ENCODE measurements at places on chromosomes 1 and 21.

DNA sequence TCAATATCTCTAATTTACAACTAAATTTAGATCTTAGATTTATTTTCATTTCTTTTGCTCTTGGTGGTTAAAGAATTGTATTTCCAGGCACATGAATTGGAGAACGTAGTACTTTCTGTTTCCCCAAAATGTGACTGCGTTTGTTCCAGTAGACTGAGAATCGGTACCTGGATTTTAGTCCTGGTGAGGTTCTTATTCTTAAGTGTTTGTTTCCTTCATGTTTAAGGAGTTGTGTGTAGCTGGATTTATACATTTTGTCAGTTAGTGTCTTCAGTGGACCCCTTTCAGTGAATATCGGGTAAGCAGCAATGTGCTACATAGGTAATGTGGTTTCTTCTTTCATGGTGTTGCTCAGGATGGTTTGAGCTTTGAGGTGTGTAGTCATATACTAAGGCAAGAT is 6.8 kb downstream of the MIER1 start:
- H3K27ac ChIP-seq, result no peak overlapping the region
- no peaks in the 10 kb centered on the region for H3K4me1 ChIP-seq

DNA sequence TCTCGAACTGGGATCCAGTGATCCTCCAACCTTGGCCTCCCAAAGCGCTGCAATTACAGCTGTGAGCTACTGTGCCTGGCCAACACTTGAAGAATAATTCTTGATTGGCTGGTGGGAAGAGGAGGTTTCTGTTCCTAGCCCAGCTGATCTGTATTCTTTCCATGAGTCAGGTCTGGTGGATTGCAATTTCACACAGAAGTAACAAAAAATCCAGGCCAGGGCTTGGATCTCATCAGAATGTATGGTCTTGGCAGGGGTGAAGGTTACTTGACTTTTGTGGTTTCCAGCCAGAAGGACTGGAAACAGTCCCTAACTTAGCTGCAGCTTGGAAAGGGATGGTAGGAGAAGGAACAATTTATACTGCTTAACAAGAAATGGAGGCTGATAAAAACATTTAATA is 5.1 kb upstream of the HP1BP3 start:
- H3K4me1 ChIP-seq, result peaks cover 1% of the 10 kb centered on the region
- H3K27ac ChIP-seq, result no peak overlapping the region
- H3K4me3 ChIP-seq, result no peak overlapping the region

DNA sequence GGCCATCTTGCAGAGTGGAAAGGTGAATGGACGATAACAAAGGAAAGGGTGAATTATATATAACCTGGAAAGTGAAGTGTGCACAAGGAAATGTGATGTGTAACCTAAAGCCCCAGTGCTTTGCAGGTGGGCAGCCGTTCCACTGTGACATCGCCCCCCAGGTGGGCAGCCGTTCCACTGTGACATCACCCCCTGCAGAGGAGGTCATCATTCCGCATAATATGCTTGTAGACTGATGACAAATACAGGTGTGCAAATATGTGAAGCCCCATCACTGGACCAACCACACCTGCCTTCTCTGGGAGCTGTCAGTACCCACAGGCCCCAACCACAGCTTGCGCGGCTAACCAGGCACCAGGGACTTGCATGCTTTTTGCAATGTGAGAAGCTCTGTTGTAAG is 4.7 kb upstream of the ZNF496 start:
- H3K36me3 ChIP-seq, result peaks cover 38% of the 10 kb centered on the region
- no peak for DNase-seq
- H3K4me3 ChIP-seq, result no peak overlapping the region
- no peaks in the 10 kb centered on the region for H3K27me3 ChIP-seq

DNA sequence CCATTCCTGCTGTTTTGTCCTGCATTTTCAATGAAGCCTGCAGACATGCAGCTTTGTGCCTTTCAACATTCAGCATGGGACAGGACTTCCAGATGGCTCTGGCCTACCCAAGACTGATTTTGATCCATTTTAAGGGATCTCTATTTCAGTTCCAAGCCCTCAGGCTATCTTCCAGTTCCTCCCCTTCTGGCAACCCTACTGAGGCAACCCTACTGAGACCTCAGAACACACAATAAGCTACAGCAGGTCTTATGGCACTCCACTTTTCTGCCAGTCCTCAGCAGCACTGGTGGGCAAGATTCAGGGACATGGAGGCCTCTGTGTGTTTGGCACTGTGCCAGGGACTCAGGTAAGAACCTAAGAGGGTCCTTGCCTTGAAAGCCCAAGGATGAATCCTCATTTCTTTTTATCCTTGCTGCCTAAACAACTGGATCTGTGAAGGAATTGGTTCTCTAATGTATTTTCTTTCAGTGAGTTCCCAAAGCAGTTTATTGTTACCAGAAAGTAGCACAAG is 50.7 kb downstream of the MAB21L3 start:
- no peaks in the 10 kb centered on the region for H3K4me1 ChIP-seq
- peaks cover 19% of the 10 kb centered on the region for H3K27me3 ChIP-seq
- no peaks in the 10 kb centered on the region for H3K36me3 ChIP-seq
- H3K27ac ChIP-seq, result no peak overlapping the region
- no peak for DNase-seq

DNA sequence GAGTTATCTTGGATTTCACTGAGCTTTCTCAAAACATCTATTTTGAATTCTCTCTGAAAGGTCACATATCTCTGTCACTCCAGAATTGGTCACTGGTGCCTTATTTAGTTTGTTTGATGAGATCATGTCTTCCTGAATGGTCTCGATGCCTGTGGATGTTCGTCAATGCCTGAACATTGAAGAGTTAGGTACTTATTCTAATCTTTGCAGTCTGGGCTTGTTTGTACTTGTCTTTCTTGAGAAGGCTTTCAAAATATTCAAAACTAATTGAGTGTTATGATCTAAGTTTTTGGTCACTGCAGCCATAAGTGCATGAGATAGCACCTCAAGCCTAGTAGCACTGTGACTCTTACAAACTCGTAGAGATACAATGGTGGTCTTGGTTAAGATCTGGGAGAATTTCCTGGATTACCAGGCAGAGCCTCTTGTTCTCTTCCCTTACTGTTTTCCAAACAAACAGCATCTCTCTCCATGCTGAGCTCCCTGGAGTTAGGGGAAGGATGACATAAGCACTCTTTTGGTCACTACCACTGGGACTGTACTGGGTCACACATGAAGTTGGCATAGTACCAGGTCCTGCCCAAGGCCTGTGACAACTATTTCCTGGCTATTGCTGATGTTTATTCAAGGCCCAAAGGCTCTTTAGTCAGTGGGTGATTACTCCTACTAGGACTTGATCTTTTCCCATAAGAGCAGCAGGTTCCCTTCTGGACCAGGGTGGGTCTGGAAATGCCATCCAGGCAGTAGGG is 25.6 kb downstream of the SLC22A15 start:
- H3K4me3 ChIP-seq, result no peak overlapping the region
- no peak overlapping the region for H3K27ac ChIP-seq
- peaks cover 60% of the 10 kb centered on the region for H3K36me3 ChIP-seq

- H3K36me3 ChIP-seq, result no peaks in the 10 kb centered on the region
- H3K4me3 ChIP-seq, result no peak overlapping the region
- DNase-seq, result no peak
- H3K4me1 ChIP-seq, result peaks cover 17% of the 10 kb centered on the region
Observed at GRCh38 chr1:10653370-10654125, 142.9 kb downstream of the CASZ1 start.

DNA sequence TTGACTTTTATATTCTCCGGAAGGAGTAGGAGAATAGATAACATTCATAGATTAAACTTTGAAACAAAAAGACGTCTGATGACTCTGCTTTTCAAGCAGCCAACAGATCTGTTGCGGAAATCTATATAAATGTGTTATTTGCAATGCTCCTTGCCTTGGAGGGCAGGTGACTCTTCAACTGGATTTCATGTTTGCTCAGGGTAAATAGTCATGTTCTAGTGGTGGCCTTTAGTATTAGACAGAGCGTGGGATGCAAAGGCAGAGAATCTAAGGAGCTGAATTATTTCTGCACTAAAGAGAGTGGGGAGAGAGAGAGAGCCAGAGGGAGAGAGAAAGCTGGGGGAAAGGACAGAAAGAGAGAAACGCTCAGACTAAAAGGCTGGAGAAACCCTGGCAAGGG is 454.3 kb downstream of the AJAP1 start:
- DNase-seq, result no peak
- no peak overlapping the region for H3K4me3 ChIP-seq
- no peak overlapping the region for H3K27ac ChIP-seq
- H3K4me1 ChIP-seq, result no peaks in the 10 kb centered on the region
- H3K36me3 ChIP-seq, result no peaks in the 10 kb centered on the region

DNA sequence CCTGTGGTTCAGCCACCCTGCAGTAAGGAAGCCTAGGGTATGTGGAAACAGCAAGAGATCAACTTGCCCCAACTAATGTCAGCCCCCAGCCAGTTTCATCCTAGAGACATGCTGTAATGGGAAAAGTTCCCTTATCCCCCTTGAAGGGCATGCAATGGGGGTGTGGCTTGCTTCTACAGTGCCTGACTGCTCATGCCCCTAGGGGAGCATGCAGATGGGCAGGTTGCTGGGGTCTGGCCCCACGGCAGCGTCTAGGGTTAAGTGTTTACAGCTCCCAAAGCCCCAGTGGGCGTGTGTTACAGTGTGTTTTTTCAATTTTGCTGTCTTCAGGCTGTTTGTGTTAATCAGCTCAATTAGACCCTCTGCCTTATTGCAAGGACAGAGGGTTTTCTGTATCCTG is 1105.9 kb downstream of the AMY1C start:
- no peaks in the 10 kb centered on the region for H3K36me3 ChIP-seq
- no peak overlapping the region for H3K27ac ChIP-seq
- DNase-seq, result no peak
- H3K4me1 ChIP-seq, result no peaks in the 10 kb centered on the region
- no peaks in the 10 kb centered on the region for H3K27me3 ChIP-seq

GRCh38 chr1:181044449-181044966 is 10.7 kb downstream of the MR1 start:
- no peak overlapping the region for H3K4me3 ChIP-seq
- peak; percentile 60 for DNase-seq
- no peaks in the 10 kb centered on the region for H3K36me3 ChIP-seq
- H3K27ac ChIP-seq, result no peak overlapping the region

- no peak overlapping the region for H3K4me3 ChIP-seq
- peaks cover 4% of the 10 kb centered on the region for H3K27me3 ChIP-seq
Observed at GRCh38 chr1:173205146-173206051, 1.7 kb downstream of the TNFSF4 start.

- no peaks in the 10 kb centered on the region for H3K36me3 ChIP-seq
- peaks cover 73% of the 10 kb centered on the region for H3K27me3 ChIP-seq
- H3K4me3 ChIP-seq, result no peak overlapping the region
- no peak for DNase-seq
Observed at GRCh38 chr1:160061369-160062229, 8.4 kb downstream of the KCNJ10 start.

DNA sequence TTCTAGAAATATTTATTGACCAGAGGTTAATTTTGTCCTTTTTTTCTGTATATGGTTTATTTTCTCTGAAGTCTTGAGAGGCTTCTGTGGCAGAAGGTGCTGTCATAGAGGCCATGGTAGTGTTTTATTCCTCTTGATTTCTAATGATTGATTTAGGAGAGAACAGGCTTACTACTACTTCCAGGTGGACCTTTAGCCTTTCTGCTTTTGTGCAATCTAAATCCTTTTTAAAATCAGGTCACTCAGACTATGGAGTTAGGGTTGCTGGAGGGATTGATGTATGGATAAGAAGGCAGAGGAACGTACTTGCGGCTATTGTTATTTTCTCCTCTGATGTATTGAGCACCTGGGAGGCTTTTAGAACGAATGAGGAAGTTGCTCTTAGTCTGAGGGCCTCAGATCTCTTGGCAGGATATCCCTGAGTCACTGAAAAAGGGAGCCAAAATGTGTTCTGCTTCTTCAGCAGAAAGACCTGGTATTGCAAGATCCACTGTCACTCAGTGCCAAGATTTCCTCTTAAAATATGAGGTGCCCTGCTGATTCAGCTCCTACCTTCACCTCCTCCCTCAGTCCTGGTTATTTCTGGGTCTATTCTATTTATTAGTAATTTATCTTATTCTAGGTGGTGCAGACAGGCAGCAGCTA is 277.4 kb downstream of the ZNF648 start:
- no peaks in the 10 kb centered on the region for H3K36me3 ChIP-seq
- H3K4me1 ChIP-seq, result peaks cover 2% of the 10 kb centered on the region
- H3K27ac ChIP-seq, result no peak overlapping the region
- peaks cover 6% of the 10 kb centered on the region for H3K27me3 ChIP-seq

GRCh38 chr1:56531624-56532349 is 47.6 kb downstream of the PLPP3 start:
- no peak for DNase-seq
- H3K36me3 ChIP-seq, result peaks cover 100% of the 10 kb centered on the region
- no peaks in the 10 kb centered on the region for H3K27me3 ChIP-seq
- no peak overlapping the region for H3K27ac ChIP-seq
- no peaks in the 10 kb centered on the region for H3K4me1 ChIP-seq

GRCh38 chr1:176843352-176844297 is 320.9 kb downstream of the ASTN1 start:
- H3K4me3 ChIP-seq, result no peak overlapping the region
- DNase-seq, result peak; percentile 42
- no peaks in the 10 kb centered on the region for H3K27me3 ChIP-seq
- no peaks in the 10 kb centered on the region for H3K36me3 ChIP-seq
- H3K27ac ChIP-seq, result no peak overlapping the region

- no peak overlapping the region for H3K27ac ChIP-seq
- H3K4me1 ChIP-seq, result no peaks in the 10 kb centered on the region
- H3K36me3 ChIP-seq, result no peaks in the 10 kb centered on the region
- H3K4me3 ChIP-seq, result no peak overlapping the region
- DNase-seq, result no peak
- no peaks in the 10 kb centered on the region for H3K27me3 ChIP-seq
Observed at GRCh38 chr21:40678681-40679284, 168.2 kb downstream of the DSCAM start.

GRCh38 chr1:105260001-105260400 is 1510.3 kb downstream of the AMY1C start:
- H3K27ac ChIP-seq, result no peak overlapping the region
- no peaks in the 10 kb centered on the region for H3K27me3 ChIP-seq
- no peak for DNase-seq
- no peaks in the 10 kb centered on the region for H3K4me1 ChIP-seq
- H3K36me3 ChIP-seq, result no peaks in the 10 kb centered on the region
- no peak overlapping the region for H3K4me3 ChIP-seq

DNA sequence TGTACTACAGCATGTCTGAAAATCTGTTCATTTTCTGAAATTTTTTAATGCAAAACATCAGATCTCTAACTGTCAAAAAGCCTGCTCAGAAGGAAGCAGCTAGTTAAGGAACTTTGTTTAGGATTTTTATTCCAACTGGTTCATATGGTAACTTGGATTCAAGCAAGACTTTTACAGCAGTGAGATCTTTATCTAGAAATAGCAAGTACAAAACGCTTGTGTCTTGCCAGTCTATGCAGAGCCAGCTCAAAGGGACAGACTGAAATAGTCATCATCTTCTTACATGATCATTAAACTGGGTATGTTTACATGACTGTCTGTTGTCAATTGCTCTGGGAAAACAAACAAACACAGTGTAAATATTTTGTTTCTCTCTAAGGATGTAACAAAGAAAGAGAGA is 37.6 kb downstream of the DDAH1 start:
- H3K36me3 ChIP-seq, result no peaks in the 10 kb centered on the region
- H3K27ac ChIP-seq, result no peak overlapping the region
- no peak overlapping the region for H3K4me3 ChIP-seq
- no peaks in the 10 kb centered on the region for H3K4me1 ChIP-seq
- DNase-seq, result peak; percentile 61

Measured in mesenchymal stem cell (in vitro differentiated cells and primary cell).